ENCODE measurements at places on chromosomes 3 and 15.

- DNase-seq = peak; percentile 32
Observed at GRCh38 chr3:9402410-9403228, 5.2 kb downstream of the SETD5 start.

DNA sequence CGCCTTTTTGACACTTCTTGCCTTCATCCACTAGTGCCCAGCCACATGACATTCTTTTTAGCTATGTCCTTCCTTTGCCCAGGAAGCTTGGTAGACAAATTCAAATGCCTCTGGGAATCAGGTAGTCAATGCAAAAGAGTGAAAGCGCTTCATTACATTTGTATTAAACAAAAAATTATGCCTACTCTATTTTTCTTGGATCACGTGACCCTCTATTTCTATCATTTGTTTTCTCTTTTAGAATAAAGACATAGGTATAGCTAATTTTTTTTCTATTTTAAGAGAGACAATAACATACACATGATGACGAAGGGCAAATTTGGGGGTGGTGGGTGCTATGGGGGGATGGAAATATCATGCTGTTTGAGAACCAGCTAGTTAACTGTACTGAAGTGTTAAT, 384.8 kb downstream of the C3orf38 start:
- DNase-seq = no peak

GRCh38 chr3:128383316-128384235, 83.1 kb downstream of the DNAJB8 start:
- DNase-seq = peak; percentile 46

DNA sequence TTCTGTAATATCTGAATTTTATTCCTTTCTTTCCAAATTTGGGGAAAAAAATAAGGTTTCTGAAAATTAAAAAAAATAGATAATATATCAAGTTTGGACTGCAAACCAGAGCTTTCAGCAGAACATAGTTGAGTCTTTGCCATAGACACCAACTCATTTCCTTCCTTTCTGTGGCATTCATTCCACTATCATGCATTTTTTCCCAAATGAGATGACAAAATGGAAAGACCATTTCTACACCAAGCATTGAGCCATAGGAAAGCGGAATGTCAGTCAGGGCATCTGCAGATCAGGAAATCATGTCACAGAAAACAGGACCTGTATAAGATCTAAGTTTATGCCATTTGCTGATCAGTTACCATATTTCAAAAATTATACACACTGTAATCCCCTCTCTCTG, 333.3 kb upstream of the THBS1 start:
- DNase-seq = no peak

- DNase-seq = no peak
Observed at GRCh38 chr3:114025451-114025850, 30.9 kb downstream of the CCDC191 start.
